ACHN (cell line): ENCODE measurements at places on chromosomes 2 and 18.
A peak's percentile ranks its signal among the peaks of the same experiment; 100 is the strongest.

GRCh38 chr18:63210521-63210920, 109.0 kb downstream of the BCL2 start:
- DNase-seq = no peak

- DNase-seq = no peak
These were observed 27.3 kb upstream of the GPR17 start for GRCh38 chr2:127618551-127619202.

GRCh38 chr2:174595891-174596397, 1.7 kb downstream of the WIPF1 start:
- DNase-seq = no peak

- DNase-seq = no peak
These were observed 3.7 kb downstream of the KLHL14 start for GRCh38 chr18:32769071-32769585.

- DNase-seq = no peak
These were observed 14.8 kb downstream of the NPPC start for GRCh38 chr2:231911381-231911780.

GRCh38 chr2:211128287-211128686, 571.9 kb downstream of the CPS1 start:
- peak; percentile 18 for DNase-seq

DNA sequence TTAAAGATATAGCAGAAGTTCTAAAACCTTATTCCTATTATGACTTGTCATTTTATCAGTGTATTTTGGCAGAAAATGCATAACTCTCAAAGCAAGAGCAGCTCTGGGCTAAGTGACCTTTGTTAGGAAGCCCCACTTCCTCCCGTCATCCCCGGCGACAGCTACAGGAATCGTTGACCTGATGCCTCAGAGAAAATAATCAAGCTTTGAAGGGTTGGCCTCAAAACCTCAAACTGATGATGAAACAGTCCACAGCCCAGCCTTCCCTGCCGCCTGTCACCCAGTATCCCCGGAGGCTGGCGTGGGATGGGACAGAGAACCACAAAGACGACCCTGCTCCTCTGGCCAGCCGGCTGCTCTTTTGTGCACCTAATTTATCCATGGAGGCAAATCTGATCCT, 65.3 kb downstream of the KCNF1 start:
- no peak for DNase-seq

GRCh38 chr2:199458009-199458805, 468 bp upstream of the SATB2 start:
- peak; percentile 73 for DNase-seq

GRCh38 chr2:181371782-181372645, 85.2 kb upstream of the ITGA4 start:
- no peak for DNase-seq

- no peak for DNase-seq
These were observed 208.9 kb upstream of the CNTNAP5 start for GRCh38 chr2:123816203-123816602.

- no peak for DNase-seq
These were observed 37.3 kb upstream of the PEX13 start for GRCh38 chr2:60980071-60980815.

DNA sequence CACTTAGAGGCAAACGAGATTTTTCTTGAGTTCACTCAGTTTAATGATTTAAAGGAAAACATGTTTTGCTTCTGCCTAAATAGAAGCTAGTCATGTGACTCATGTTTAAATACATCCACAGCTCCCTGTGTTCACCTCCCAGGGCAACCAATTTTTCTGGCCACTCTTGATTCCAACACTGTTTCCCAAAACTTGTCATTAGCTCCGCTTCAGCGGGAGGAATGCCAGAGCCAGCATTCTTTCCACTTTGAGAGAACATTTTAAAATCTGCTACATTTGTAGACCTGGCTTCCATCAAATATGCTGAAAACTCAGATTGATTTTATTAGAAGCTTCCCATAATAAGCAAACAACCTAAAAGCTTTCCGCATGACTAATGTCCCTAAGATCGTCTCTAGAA, 2.8 kb upstream of the CYS1 start:
- no peak for DNase-seq

GRCh38 chr2:157337978-157338377, 12.4 kb upstream of the ERMN start:
- no peak for DNase-seq

DNA sequence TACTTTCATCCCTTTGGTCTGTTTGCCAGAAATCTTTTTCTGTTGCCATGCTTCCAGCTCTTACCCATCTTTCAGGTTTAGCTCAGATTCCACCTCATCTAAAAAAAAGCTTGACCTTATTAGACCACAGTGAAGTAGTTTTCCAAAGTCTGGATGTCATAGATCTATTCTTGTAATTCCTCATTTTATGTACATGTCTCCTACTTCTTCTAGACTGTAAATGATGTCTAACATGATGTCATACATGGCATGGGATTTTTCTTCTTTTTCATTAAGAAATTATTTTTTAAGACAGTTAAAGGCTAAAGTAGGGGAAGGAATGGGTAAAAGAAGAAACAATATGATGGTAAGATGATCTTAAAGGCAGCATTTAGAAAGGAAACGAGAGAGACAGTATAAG, 11.3 kb downstream of the GLS start:
- no peak for DNase-seq

- no peak for DNase-seq
These were observed 129.8 kb downstream of the AFF3 start for GRCh38 chr2:100012561-100012960.

GRCh38 chr2:66170744-66171330, 264.1 kb upstream of the MEIS1 start:
- DNase-seq = no peak

- DNase-seq = no peak
These were observed 1727.3 kb downstream of the SUCLG1 start for GRCh38 chr2:82731824-82732223.

DNA sequence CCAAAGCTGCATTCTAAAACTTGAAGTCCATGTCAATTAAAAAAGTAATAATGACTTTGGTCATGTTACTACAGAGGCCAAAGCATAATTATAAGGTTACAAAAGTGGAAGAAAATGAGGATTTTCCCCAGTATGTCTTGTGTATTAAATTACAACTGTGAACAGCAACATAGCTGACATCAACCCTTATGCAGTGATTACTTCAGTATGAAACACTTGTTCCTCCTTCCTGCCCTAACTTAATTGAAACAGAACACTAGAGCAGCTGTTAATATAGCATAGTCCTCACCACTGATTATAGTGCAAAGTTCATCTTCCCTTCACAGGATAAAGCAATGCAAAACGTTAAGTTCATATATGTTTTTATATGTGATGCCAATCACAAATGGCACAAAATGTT, 29.9 kb downstream of the EPB41L3 start:
- DNase-seq = no peak

DNA sequence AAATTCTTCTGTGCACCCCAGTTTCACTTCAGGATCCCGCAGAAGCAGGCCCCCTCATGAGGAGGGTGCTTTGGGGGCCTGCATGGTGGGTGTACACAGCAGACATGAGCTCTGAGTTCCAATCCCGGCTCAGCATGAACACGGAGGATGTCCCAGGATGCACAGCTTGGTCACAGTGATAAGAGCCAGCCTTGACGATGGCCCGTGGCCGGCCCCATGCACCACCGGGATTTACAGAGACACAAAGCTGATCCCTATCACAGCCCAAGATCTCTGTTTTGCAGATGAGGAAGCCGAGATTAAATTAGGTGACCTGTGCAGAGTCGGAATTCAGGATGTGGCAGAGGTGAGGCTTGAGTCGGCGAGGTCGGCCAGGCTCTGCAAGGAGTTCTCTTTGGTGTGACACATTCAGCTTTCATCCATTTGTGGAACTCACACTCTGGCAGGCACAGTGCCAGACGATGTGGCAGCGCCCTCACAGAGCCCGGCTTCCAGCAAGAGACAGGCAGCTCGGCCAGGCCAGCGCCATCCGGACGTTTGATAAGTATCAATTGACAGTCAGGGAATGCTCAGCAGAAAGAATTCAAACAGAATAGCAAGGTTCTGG, 456.3 kb upstream of the MYT1L start:
- DNase-seq = no peak

- peak; percentile 38 for DNase-seq
These were observed 126.1 kb downstream of the HNMT start for GRCh38 chr2:138090330-138090729.

DNA sequence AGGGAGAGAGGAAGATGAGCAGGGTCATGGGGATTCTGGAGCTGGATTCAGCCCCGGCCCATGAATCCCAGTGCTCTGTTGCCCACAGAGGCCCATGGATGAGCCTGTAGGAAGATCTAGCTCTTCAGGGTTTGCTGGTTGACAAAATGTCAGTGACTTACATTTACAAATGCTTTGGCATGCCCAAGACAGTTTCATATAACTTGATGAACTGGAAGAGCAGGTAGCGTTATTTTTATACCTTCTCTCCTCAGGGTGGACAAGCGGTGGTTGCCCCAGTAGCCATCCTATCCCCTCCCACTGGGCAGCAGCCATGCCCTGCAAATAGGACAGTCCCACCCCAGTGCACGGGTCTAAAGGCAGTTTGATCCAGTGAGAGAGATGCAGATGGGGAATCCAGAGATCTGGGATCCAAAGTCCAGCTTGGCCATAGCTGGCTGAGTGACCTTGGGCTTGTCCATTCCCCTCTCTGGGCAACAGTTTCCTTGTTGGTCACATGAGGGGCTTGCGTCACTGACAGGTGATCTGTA, 21.5 kb upstream of the KCNK3 start:
- no peak for DNase-seq

DNA sequence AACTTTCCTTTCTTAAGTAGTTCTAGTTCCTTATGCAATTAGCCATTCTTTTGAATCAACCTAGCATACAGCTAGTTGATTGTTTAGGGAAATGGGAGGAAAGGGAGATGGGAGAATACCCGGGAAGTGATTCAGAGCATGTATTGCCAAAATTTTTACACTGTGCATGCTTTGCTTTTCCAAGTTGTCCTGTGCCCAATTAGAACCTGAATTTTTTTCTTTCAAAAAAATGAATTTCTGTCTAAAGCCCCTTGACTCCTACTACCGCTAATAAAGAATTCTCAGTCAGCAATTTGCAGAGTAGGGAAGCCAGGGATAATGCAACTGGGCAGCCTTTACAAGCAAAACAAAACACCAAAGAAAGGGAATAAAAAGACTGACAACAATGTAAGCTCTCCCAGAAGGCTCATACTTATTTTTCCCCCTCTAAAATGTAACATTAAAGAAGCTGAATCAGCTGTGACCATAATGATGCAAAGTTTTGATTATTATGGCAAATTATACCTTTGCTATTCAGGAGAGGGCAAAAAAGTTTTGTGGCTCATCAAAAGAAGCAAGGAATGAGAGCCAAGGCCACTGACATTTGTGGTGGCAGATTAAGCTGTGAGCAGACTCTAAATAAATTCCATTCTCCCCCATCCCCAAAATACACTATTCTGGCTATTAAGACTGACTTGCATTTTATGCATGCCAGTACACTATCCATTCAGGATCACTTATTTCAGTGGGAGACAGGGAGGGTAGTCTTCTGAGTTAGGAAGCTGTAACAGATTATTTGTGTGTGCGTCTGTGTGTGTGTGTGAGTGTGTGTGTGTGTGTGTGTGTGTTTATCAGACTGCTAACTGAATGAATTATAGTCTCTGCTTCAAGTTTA, 174.3 kb downstream of the ERBB4 start:
- DNase-seq = no peak

DNA sequence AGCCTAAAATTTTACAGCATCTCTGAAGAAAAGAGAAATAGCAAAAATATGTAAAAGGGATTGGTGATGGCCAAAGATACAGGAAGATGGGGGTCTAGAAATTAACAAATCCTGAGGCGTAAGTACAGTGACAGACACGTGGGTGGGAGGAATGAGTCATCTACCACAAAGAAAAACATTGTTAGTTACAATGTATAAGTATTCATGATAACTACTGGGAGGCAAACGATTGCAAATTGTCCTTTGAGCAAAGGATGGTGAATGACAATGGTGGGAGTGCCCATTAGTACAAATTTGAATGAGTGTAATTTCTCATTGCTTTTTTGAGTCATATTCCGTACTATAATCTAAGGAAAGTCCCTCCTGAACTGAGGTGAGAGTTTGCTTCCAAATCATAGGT, 809.0 kb upstream of the FAM98A start:
- no peak for DNase-seq

DNA sequence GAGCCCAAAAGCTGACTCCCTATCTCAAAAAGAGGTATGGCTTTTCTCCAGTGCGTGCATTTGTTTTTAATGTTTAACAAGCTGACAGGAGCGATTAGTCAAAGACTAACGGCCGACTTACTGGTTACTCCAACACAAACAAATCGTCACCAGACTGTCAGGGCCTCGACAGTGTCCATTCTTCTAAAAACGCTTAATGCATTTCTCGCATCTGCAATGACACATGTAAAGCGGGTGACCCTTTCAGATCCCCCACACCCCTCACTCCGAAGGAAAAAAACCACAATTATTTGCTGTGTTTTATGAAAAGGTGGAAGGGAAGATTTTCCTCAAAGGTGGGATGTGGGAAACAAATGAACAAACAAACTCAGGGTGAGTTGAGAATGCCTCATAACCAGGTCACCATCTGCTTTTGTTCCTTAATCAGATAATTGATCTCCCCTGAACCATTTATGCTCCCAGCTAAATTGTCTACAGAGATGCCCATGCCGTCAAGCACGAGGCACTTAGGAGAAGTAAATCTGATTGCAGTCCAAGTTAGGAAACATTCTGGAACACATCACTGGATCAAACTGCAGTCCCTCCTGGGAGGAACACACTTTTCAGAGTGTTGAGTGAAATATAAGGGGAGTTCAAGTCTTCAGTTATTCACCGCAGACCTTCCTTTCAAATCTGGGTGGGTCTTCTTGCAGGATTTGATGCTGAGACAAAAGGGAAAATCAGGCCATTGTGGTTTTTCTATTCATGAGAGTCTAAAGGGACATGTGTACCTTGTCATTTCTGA, 340.8 kb downstream of the CMPK2 start:
- DNase-seq = peak; percentile 13

DNA sequence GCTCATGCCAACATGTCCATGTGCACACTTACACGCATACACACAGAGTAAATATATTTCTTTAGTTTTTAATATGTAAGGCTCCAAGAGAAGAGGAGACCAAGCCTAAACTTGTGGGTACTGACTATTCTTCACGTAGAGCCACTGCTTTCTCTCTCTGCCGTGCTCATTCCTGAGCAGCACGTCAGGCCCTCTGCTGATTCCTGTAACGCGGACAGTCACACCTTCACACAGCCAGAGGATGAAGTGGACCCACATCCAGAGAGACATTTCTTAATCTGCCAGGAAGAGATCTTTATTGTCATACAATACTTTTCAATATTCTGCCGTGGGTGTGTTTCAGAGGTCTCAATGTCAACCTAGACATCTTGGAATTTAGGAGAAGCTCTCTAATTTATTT, 560.7 kb downstream of the STK39 start:
- no peak for DNase-seq

DNA sequence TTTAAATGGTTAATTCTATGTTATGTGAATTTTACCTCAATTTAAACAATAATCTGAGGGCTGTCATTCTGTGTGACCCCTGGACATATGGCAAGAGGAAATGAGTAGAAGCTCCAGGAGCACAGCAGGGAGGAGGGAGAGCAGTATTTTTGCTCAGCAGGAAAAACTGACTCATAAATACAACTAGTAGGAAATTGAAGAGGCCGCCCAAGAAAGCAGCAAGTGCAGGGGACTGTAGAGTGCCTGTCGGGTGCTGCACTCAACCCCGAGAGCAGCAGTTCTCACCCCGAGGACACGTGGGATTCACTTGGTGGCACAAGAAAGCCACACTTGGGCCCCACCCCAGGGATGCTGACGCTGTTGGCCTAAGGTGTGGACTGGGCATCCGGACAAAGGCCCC, 60.8 kb downstream of the NPAS2 start:
- DNase-seq = no peak
